Foreskin fibroblast (primary cell): ENCODE measurements at places on chromosomes 3 and 15.
A peak's percentile ranks its signal among the peaks of the same experiment; 100 is the strongest.

- DNase-seq, result no peak
Observed at GRCh38 chr3:182491577-182491976, 301.7 kb upstream of the ATP11B start.

- DNase-seq, result no peak
Observed at GRCh38 chr15:59587085-59587826, 24.3 kb upstream of the GCNT3 start.

GRCh38 chr3:190322604-190323245 lies 479 bp upstream of the CLDN1 start:
- DNase-seq, result no peak

DNA sequence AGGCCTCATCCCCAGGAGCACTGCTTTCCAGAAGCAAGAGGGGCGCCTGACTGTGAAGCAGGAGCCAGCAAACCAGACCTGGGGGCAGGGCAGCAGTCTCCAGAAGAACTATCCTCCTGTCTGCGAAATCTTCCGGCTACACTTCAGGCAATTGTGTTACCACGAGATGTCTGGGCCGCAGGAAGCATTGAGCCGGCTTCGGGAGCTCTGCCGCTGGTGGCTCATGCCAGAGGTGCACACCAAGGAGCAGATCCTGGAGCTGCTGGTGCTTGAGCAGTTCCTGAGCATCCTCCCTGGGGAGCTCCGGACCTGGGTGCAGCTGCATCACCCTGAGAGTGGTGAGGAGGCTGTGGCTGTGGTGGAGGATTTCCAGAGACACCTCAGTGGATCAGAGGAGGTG lies 2.1 kb downstream of the ZKSCAN7 start:
- no peak for DNase-seq

- peak; percentile 71 for DNase-seq
Observed at GRCh38 chr15:99704444-99704838, 28.8 kb downstream of the LYSMD4 start.

- no peak for DNase-seq
Observed at GRCh38 chr3:78148986-78149717, 1109.3 kb downstream of the ROBO2 start.

- peak; percentile 50 for DNase-seq
Observed at GRCh38 chr3:27535809-27536392, 51.7 kb upstream of the SLC4A7 start.

- no peak for DNase-seq
Observed at GRCh38 chr3:69201658-69202057, 79.3 kb upstream of the LMOD3 start.

GRCh38 chr15:41813426-41813825 lies 14.5 kb upstream of the JMJD7 start:
- no peak for DNase-seq

GRCh38 chr3:140007081-140007480 lies 72.1 kb downstream of the CLSTN2 start:
- DNase-seq, result no peak

GRCh38 chr15:88985547-88986393 lies 72.6 kb upstream of the MFGE8 start:
- DNase-seq, result no peak

GRCh38 chr3:55488398-55489055 lies 1.4 kb upstream of the WNT5A start:
- peak; percentile 90 for DNase-seq
